Panc1 (cell line): ENCODE measurements at places on chromosomes 16 and 17. TPM values are rescaled to one million over a fixed set of nuclear protein-coding genes. Genes with fewer than 3 reads are reported as not detected.

Gene MGAT5B
- 34.9 TPM for total RNA-seq

Gene EVPL
- 36.4 TPM for total RNA-seq

Gene CLEC3A
- 0.23 TPM for total RNA-seq

Gene RHBDL3
- 3.2 TPM for total RNA-seq

Gene SHBG
- 1.2 TPM for total RNA-seq

DNA sequence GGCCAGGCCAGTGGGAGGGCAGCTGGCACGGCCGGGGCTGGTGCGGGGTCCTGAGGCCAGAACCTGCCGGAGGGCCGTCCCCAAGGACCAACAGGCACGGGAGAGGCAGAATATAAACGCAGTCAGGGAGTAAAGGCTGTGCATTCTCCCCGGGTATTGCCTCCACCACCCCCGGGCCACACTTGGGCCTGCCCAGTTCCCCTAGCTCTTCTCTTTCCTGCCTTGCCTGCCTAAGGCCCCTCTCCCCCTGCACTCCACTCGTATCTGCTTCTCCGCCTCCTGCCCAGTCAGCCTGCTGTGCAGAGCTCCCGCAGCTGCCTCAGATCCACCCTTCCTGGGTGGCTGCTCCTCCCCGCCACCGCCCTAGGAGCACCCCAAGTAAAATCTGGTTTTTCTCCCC is 5.0 kb upstream of the RPH3AL start:
- H3K27me3 ChIP-seq = no peaks in the 10 kb centered on the region
- H3K4me1 ChIP-seq = peaks cover 3% of the 10 kb centered on the region; the same call in 1 of the 2 replicates
- H3K36me3 ChIP-seq = no peaks in the 10 kb centered on the region
- no peak overlapping the region for H3K27ac ChIP-seq
- H3K4me3 ChIP-seq = no peak overlapping the region
- no peak for DNase-seq

GRCh38 chr16:72677662-72678447 is 370.1 kb downstream of the ZFHX3 start:
- H3K36me3 ChIP-seq = no peaks in the 10 kb centered on the region
- H3K27me3 ChIP-seq = no peaks in the 10 kb centered on the region
- no peaks in the 10 kb centered on the region for H3K4me1 ChIP-seq
- no peak for DNase-seq
- H3K27ac ChIP-seq = no peak overlapping the region

DNA sequence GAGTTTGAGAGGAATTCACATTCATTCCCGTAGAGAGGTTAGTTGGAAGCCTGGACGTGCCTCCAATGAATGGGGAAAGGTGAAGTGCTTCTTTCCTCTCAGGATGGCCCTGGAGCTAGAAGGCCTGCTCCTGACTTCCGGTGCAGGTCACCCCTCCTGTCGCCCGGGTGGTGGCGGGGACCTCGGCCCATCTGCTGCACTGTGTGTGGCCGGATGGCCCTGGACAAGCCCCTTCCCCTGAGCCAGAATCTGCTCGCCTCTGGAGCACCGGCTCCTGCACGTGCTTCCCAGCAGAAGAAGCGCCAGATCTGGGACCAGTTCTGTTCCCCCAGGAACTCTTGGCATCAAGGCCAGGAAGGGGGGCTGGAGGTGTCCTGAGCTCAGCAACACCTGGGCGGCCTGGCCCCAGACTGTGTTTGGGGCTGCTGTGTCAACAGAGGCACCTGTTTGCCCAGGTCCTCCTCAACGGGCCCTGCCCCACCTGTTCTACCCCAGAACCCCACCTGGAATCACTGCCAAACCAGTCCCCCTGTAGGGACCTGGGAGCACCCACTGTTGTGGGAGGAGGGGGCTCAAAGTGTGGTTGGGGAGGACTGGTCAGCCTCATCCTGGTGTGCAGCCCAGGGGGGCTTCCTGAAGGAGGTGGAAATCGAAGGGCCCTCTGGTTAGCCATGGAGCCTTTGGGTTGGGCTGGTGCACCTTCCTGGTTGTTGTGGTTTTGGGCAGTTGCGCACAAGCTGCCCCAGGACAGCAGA is 5.1 kb upstream of the PERCC1 start:
- no peaks in the 10 kb centered on the region for H3K27me3 ChIP-seq
- H3K4me1 ChIP-seq = no peaks in the 10 kb centered on the region
- H3K4me3 ChIP-seq = no peak overlapping the region
- peak overlapping the region; percentile 34; the same call in 1 of the 2 replicates for H3K27ac ChIP-seq
- no peaks in the 10 kb centered on the region; the same call in 1 of the 2 replicates for H3K36me3 ChIP-seq
- DNase-seq = no peak

DNA sequence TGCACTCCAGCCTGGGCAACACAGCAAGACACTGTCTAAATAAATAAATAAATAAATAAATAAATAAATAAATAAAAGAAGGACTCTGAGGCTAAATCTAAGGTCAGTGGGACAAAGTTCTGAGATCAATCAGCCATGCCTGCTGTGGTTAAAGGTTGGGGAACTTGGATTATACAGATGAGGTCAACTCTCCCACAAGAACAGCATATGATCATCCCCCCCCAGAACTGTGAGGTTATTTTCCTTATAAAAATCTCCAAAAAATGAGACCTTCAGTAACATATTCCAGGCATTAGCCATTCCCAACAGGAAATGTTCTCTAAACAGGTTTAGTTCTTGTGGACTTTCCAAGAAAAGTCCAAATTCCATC is 90.3 kb downstream of the C16orf95 start:
- no peak for DNase-seq
- H3K36me3 ChIP-seq = no peaks in the 10 kb centered on the region
- H3K27me3 ChIP-seq = no peaks in the 10 kb centered on the region
- no peak overlapping the region for H3K4me3 ChIP-seq
- no peak overlapping the region for H3K27ac ChIP-seq

GRCh38 chr17:73201215-73202069 is 8.6 kb downstream of the COG1 start:
- no peak for DNase-seq
- peaks cover 8% of the 10 kb centered on the region; the same call in 1 of the 2 replicates for H3K4me1 ChIP-seq
- H3K27me3 ChIP-seq = no peaks in the 10 kb centered on the region
- no peak overlapping the region for H3K4me3 ChIP-seq
- no peak overlapping the region for H3K27ac ChIP-seq
- H3K36me3 ChIP-seq = peaks cover 50% of the 10 kb centered on the region
